ENCODE measurements at places on chromosomes 12 and 14.
A peak's percentile ranks its signal among the peaks of the same experiment; 100 is the strongest.

- no peak for DNase-seq
Measured at GRCh38 chr12:49776858-49777257, 35.5 kb downstream of the TMBIM6 start.

GRCh38 chr12:76300297-76300665 lies 47.9 kb downstream of the BBS10 start:
- no peak for DNase-seq

DNA sequence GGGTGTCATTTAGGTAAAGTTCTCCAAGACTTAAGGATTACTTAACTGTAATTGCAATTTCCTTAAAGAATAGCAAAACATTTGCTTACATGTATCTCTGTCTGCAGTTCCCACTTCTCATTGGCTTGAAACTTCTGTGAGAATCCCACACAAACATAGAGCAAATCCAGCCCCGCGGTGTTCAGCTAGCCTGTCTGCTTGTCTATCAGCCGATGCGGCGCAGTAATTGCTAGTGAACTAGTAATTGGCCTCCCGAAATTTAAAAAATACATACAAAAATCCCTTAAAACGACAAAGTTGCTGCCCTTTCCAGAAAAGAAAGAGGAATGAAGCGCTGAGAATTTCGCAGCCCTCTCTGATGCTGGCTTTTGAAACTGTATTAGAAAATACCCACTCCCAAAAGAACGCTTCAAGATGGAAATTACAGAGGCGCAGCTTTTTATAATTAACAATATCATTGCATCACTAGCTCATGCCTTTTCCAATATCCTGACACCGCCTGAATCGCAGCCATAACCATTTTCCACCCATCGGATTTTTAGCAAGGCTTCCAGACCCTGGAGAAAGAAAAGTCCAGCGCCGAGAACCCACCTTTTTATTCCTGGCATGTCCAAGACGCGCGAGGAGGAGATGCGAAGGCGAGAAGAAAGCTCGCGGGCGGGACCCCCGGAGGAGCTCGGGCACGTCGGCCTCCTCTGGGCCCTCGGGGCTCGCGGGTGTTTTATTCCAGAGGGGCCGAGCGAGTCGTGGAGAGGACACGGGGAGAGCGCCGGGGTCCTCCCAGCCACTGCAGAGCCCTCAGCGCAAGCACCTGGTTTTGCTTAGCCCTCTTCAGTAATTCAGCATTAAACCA lies 646 bp downstream of the FBLN5 start:
- no peak for DNase-seq

DNA sequence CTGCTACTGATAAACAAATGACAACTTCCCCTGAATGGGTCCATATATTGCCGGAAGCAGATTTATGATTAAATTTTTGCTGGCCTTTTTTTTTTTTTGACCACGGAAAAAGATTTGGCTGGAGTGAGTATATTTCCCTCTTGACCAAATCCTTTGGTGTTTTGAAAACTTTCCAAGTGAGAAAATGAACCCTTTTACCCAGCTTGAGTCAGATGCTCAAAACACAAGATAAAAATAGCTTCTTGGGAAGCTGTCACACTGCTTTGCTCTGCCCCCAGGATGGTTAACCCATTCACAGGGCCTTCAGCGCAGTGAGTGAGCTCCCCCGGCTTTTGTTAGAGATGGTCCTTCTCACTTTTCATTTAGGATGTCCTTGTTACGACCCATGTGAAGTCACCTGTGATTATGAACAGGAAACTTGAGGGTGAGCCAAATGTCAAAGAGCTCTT lies 224.3 kb downstream of the PELI2 start:
- no peak for DNase-seq

GRCh38 chr12:105852951-105853350 lies 285.8 kb downstream of the NUAK1 start:
- DNase-seq: no peak

DNA sequence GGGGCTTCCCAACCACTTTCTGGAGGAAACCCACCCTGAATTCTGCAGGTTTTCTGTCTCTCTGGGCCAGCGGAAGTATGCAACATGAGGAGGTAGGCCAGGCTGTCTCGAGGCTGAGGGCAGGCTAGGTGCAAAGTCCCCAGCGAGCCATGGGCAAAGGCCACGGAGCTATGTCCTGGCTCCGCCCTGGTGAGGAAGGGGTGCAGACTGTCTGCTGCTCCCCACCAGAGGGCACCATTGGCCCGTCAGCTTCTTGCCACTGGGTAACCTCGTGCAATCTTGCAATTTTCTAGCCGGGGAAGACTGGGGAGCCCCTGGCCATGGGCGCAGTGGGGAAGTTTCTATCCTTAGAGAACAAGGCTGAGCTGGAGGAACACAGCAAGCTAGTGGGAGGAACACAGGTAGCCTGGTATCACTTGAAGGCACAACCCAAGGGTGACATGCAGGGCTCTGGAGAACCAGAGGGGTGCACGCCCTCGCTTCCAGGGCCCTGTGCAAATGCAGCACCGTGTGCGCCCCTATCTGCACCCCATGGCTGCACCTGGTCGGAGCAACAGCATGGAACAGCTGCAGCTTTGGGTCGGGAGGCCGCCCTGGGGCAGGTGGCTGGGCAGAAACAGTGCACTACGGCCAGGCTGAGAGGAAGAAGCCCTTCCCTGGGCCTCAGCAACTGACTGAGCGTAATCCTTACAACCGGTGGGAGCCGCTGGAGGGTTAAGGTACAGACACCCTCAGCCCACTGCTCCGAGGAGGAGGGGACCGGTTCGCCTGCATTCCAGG lies 27.6 kb upstream of the RPLP0 start:
- peak; percentile 87 for DNase-seq

GRCh38 chr12:3832738-3833137 lies 40.5 kb downstream of the PARP11 start:
- no peak for DNase-seq

DNA sequence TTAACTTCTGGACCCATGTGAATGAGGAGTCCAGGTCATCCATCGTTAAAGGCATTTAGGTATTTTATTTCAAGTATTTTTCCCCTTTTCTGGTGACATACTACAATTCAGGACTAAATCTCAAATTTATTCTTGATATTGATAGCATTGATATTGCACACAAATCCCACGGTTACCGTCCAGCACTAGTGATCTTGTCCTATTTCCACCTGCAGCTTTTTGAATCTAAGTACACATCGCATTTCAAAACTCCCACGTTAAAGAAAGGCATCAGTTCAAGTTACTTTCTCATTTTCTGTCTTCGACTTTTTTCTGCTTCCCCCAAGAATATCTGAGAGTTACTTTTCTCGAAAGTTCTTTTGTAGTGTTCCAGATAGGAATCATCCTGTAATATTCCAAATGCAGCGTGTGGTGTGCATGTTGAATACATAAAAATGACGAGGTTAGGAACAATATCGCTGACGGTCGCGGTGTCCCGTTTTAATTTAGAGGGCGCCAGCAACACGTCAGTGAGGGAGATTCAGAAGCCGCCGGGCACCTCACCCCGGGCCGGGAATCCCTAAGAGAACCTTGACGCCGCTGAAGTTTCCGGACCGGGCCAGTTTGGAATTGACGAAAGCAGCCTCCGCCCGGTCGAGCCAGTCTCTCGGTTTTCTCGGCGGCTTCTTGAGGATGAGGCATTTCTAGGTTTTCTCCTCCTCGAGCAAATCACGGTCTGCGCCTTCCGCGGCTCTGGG lies 569 bp upstream of the RGS6 start:
- DNase-seq: no peak

DNA sequence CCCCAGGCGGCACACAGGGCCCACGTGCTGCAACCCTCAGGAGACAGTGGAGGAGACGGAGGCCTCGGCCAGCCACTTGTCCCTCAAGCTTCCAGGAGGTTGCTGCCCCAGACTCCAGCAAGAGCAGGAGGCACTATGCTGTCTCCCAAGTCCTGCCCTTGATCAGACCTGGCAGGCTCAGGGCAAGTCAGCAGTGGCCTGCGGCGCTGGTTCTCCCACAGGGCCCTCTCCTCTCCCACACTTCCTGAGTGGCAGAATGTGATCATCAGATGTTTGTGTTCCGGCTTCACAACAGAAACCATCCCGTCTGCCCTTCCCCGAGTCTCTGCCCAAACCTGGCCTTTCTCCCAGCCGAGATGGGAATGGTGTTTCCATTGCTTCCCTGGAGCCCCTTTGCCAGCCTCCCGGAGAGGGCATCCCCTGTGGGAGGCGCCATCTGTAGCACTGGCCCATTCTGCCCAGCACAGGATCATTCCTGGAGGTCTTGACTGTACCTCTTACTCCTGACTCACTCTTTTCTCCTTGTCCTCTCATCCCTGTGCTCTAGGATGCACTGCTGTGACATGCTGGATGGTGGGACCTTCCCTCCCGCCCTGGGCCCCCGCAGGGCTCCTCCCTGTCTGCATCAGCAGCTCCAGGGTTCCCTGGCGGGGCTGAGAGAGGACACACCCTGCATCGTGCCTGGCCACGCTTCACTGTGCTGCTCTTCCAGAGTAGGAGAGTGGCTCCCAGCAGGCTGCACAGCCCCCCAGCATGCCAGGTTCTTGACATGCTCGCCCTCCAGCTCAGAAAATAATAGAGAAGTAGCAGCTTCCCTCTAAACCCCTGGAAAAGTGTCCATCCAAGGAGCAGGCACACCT lies 114.7 kb upstream of the FKBP4 start:
- DNase-seq: no peak

DNA sequence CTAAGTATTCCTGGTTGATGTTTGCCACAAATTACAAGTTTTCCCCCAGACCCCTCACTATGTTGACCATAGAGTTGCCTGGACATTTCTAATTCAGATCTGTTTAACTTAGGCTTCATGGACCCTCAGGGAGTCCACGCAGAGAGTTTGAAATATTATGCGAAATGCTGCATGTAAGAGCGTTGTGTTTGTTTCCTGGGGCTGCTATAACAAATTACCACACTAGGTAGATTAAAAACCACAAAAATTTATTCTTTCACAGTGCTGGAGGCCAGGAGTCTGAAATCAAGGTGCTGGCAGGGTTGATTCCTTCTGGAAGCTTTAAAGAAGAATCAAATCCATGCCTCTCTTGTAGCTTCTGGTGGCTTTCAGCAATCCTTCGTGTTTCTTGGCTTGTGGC lies 177.9 kb upstream of the KITLG start:
- DNase-seq: no peak

DNA sequence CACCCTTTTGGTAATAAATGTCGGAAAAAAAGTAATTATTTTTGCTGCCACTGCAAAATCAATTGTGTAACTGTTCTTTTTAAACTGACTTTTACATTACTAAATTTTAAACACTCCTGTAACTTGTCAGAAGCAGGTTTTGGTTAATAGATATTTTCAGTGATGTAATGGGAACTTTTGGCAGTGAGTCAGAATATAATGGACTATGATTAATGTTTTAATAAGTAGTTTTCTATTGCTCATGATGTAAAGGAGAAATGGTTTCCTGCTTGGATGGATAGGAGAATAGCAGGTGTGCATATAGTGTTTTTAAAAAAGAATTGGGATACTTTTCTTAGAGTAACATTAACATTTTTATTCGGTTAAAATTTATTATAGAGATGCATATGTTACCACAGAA lies 58.8 kb downstream of the TRMT5 start:
- DNase-seq: no peak

DNA sequence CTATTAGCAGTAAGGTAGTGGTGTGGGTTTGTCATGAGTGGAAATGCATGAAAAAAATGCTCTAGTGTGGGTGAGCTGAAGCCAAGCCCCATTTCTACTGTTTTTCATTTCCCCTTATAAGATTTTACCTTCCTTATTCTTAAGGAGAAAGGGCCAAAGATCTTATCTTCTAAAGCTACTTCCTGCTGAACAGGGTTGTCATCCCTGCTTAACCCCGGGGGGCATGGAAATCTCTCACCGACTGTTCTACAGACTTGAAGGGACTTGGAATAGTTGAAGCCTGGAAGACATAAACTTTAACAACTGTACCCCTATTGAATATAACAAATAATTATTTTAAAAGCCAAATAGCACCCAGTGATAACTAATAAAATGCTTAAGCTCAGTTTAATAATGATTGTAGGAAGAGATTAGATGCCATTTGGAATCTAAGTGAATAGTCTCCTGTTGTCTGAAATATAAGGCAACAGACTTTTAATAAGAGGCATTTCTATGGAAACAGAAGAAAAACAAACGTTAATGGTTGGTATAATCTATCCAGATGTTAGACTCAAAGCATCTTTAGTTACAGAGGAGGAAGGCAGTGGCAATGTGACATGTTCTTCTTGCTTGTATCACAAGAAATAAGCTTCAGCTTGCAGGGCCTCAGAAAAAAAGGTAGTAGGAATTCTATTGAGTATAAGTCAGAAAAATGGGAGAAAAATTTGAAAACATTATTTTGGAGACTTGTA lies 1.8 kb upstream of the GMFB start:
- no peak for DNase-seq

- DNase-seq: no peak
Measured at GRCh38 chr12:32843528-32844095, 53.0 kb downstream of the PKP2 start.

DNA sequence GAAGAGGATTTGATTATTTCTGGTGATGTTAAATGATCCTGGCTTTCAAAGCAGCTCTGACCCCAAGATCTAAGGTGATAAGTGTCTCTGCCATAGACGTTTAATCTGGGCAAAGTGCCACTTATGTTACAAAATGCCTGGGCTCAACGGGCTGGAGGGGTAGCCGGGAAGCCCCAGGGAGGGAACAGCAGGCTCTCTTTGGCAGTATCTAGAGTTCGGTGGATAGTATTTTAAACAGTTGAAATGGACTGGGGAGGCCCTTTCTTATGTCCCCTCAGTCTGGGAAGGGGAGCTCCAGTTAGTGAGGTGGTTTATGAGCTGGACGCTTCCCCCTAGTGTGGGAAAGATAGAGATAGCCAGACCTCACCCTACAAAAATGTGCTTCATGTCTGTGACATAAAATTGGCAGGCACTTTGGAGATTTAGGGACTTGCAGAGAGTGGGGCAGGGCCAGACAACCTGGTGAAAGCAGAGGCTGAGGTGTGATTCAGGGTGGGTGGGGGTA lies 5.5 kb upstream of the HOXC11 start:
- DNase-seq: no peak

- no peak for DNase-seq
Measured at GRCh38 chr12:130192642-130193345, 30.5 kb downstream of the FZD10 start.

- no peak for DNase-seq
Measured at GRCh38 chr12:2739832-2740641, 54.7 kb upstream of the FKBP4 start.

GRCh38 chr14:26761532-26761931 lies 163.7 kb upstream of the NOVA1 start:
- DNase-seq: no peak

GRCh38 chr12:132571598-132571997 lies 38.8 kb downstream of the LRCOL1 start:
- no peak for DNase-seq

DNA sequence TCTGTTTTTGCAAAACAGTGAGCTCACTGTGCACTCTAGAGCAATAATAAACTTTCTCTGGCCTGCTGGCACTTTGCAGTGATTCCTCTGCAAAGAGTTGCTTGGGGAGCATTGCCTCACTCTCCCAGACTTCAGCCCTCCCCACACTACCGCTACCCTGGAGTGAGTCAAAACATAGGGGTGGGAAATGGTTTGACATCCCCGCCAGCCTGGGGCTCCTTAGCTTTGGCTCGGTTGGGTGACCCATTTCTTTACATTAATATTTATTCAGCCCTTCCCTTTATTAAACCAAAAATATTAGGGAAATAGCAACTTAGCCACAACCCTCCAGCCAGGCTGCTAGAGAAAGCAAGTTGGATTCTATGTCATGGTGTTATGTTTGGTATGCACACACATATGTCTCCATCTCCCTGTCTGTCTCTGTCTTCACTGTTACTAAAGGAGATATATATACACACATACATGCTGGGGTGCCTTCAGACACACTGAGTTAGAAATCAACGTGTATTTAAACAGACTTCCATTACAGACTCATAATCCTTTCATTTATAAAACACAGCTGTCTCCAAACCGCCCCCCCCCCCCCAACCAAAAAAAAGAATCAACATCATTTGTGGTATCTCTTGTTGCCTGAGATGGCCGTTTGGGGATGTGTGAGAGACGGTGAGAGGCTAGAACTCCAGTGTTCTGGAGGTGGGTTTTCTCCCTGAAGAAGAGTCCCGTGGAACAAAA lies 3.4 kb upstream of the IRF2BPL start:
- no peak for DNase-seq

Measured in CD4-positive, alpha-beta T cell treated with Interleukin-15 for 4 hours (primary cell).